T-helper 2 cell treated with Interferon-gamma antibody and Interleukin-4, amounts not matched to agents 100 ng/mL and 5 ng/mL, for 36 hours (primary cell): ENCODE measurements at places on chromosomes 12 and 14. TPM values are rescaled to one million over a fixed set of nuclear protein-coding genes. Genes with fewer than 3 reads are reported as not detected.

GPRC5D gene
- not detected in 2 replicates for total RNA-seq

ALDH1L2 gene
- total RNA-seq = 0.52 and 0.73 TPM in 2 replicates

TSHR gene
- 1.9 TPM in 2 replicates for total RNA-seq

DPPA3 gene
- not detected in 2 replicates for total RNA-seq

KERA gene
- total RNA-seq = not detected in 2 replicates
